ENCODE measurements at places on chromosomes 1 and 21. TPM values are rescaled to one million over a fixed set of nuclear protein-coding genes. Genes with fewer than 3 reads are reported as not detected.

The FNDC10 gene
- total RNA-seq = 3.5 TPM

The S100A3 gene
- total RNA-seq = 3.5 TPM

The CDCA8 gene
- total RNA-seq = 7.9 TPM

The CHI3L1 gene
- not detected for total RNA-seq

The TAGLN2 gene
- 454 TPM for total RNA-seq

The PADI4 gene
- total RNA-seq = not detected

The NPHP4 gene
- 8.2 TPM for total RNA-seq

The F13B gene
- under 0.01 TPM for total RNA-seq

The TNFSF4 gene
- total RNA-seq = 0.17 TPM

The UBL4B gene
- not detected for total RNA-seq

The HPCAL4 gene
- total RNA-seq = under 0.01 TPM

The COPA gene
- 155 TPM for total RNA-seq

The CNR2 gene
- not detected for total RNA-seq

The SLC37A1 gene
- total RNA-seq = 8.7 TPM

The NBPF4 gene
- total RNA-seq = not detected

The PCAT6 gene
- 0.17 TPM for total RNA-seq

The NBPF6 gene
- not detected for total RNA-seq

The CR1 gene
- not detected for total RNA-seq

The PLA2G2F gene
- not detected for total RNA-seq

The FCRL1 gene
- not detected for total RNA-seq

The FRRS1 gene
- total RNA-seq = 31.0 TPM

The VPS26C gene
- 46.2 TPM for total RNA-seq

The USP24 gene
- total RNA-seq = 40.4 TPM

The DNALI1 gene
- 1.3 TPM for total RNA-seq

The OR2L3 gene
- 0.21 TPM for total RNA-seq

The TFF2 gene
- not detected for total RNA-seq

The FMN2 gene
- not detected for total RNA-seq

The SDF4 gene
- 129 TPM for total RNA-seq

The STRIP1 gene
- total RNA-seq = 39.1 TPM

The SLC2A5 gene
- under 0.01 TPM for total RNA-seq

The FCN3 gene
- total RNA-seq = not detected

The A3GALT2 gene
- total RNA-seq = not detected

The FMO3 gene
- total RNA-seq = not detected

The DMRTA2 gene
- not detected for total RNA-seq

The IL22RA1 gene
- total RNA-seq = 0.72 TPM

The OR2T11 gene
- not detected for total RNA-seq

The TRAF3IP3 gene
- not detected for total RNA-seq

The CD160 gene
- total RNA-seq = not detected

The INAVA gene
- total RNA-seq = 26.5 TPM

The ASTN1 gene
- not detected for total RNA-seq

All from mammary epithelial cell (primary cell).